ENCODE measurements at places on chromosomes 2 and 18.

GRCh38 chr2:108906403-108907077 lies 82.5 kb downstream of the EDAR start:
- DNase-seq: no peak

GRCh38 chr2:147294825-147295392 lies 549.9 kb upstream of the ACVR2A start:
- no peak for DNase-seq

- DNase-seq: no peak
These were observed 78.4 kb downstream of the ARHGEF4 start for GRCh38 chr2:130915149-130915548.

- DNase-seq: no peak
These were observed 824.0 kb downstream of the SLC4A3 start for GRCh38 chr2:220451438-220451837.

DNA sequence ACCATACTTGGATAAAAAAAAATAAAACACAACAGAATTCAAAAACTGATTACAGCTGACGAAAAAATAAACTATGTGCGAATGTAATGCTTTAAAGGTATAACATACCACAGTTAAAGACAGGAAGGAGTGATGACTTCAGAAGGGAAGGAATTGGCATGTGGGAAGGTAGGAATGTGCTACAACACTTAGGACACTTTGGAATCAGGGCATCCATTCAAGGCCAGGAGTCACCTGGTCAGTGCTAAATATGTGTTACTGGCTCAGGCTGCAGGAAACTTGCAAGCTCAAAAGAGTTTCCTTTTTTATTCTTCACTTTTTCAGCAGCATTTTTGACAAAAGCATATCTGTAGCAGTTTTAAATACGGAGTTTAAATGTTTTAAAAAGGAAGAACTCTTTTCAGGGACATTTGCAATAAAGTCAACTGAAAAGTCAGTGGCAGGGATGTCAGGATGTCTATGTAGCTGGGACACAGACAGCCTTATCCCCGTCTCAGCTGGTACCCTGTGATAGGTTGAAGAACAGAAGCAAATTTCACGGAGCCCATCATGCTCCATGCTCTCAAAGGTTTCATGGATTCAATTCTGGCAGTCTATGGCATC lies 138.0 kb upstream of the KLHL14 start:
- DNase-seq: no peak

DNA sequence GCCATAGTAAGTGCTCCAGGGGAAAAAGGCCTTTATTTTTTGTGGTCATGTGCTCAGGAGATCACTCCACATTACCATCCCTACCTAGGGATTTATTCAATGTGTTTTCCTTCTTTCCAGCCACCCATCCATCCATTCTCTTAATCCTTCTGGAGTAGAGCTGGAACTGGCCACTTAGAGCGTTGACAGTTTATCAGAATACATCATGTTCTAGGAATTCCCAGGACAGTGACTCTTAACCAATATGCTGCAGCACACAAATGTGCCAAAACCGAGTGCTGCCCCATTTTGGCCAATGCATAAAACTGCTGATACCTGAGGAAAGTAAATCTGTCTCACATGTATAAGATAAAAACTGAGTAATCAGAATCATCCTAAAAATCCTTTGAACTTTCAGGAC lies 63.7 kb downstream of the FARSB start:
- DNase-seq: no peak

DNA sequence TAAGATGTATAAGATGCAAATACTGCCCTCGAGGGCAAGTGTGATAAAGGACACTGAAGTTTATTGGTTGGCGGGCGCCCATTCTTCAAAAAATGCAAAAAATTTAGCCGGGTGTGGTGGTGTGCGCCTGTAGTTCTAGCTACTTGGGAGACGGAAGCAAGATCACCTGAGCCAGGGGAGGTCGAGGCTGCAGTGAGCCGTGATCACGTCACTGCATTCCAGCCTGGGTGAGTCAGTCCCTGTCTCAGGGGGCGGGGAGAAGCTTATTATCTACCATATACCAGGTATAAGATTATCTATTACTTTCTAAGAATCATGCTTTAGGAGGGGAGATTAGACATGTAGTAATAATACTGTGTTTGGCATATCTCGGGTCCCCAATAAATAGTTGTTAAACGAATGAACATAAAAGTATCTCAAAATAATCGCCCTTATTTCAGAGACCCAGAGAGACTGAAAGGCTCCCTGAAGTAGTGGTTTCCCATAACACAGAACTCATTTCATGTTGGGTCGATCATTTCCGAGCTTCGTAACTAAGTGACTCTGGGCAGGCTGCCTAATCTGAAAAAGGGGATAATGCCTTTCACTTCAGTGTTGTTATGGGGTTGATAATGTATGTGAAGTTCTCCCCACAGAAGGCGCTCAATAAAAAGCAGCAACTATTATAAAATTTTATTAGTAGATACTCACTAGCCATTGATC lies 1.2 kb upstream of the SELENOI start:
- DNase-seq: peak; percentile 2

GRCh38 chr2:205066081-205066480 lies 520.8 kb downstream of the PARD3B start:
- DNase-seq: no peak

DNA sequence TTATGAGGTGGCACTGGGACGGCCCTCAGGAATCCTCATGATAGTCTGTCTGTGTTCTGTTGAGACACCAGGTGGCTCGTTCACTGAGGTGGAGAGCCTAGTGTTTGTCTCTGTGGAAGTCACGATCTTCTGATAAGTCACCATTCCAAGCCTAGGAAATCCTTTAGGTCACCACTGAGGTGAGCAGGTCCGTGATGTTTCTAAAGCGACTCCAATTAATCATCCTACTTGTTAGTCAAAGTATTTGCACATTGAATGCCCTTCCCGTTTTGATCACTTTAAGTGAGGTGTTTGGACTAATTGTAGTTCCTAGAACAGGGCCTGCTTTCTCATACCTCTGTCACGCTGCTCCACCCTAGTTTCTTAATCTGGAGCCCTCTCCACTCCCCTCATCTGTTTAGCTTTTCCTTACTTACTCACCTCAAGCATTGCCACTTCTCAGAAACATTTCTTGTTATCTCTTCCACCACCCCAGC lies 28.0 kb upstream of the DSG3 start:
- DNase-seq: no peak

DNA sequence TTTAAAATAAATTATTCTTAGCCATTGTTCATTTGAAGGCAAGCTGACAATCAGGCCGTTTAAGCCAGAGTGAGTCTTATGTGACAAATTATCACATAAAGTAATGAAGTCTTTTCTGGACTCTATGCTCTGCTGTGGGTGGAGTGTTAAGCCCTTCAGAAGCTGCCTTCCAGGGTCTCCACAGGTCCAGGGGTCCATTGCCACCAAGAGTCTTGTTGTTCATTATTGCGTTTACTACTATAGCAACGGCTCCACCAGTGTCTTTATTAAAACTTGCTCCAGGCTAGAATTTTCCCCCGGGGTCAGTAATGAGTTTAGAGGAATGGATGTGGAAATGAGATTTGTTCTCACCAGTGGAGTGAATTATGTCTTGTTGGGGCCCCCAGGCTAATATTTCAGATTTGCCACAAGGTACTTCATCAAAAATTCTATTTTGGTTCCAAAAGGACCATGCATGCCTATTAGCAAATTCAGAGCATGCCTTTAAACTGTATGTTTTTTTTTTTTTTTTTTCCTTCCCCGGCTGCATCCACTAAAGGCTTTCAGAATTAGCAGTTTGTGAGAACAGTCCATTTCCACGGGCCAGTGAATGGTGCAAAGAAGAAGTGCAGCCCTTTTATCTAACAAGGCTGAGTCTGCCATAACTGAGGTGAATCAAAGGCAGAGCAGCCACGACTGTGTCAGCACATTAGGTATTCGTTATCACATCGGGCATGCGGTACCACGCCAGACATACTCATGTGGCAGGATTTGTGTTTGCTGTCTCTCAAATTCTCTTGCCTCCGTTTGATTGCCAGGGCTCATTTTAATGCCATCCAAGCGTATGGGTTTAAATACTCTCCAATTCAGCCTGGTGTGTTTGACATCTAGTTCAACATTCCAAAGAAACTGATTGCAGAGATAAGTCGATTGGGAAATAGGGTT lies 26.2 kb upstream of the LRRTM1 start:
- no peak for DNase-seq

DNA sequence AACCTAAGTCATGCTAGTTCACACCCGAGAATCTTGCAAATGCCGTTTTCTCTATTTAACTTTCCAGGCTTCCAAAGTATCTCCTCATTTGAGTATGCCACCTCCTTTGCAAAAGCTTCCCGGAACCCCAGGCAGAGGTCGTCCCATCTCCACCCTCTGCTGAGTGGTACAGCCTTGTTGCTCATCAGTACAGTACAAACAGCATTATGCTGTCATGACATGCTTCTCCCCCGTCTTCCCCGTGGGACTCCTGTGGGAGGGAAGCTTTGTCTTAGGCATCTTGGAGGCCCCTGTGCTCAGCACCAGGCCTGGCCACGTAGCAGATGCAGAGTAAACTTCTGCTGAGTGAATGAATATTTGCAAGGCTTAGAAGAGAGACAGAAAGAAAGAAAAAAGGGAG lies 102.7 kb downstream of the CDCA7 start:
- no peak for DNase-seq

DNA sequence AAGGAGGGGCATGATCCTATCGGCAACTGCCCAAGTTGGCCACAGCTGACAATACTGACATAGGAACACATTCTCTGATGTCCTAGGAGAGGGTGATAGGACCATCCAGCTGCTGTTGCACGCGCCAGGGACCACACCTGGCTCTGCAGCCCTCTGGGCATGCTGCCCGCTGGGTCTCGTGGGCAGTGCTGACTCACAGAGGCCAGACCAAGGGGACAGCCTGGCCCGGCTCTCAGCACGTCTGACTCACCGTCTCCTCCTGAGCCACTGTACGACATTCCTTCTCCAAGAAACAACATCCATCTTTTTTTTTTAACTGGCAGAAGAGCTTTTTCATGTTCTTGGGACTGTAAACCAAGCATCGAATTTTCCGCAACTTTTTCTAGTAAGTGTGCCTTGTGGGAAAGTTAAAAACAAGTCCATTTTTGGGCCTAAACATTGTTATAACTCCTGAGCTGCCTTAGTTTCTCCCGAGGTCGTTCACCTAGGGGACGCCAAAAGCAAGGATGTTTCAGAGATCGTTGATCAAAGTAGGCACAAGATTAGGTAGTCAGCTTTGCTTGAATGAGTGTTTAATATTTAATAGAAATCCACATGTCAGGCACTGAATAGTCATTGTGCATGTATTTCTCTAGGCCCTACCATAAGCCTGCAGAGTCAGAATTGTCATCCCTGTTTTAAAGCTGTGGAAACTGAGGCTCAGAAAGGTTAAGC lies 100.3 kb downstream of the TTC32 start:
- DNase-seq: no peak

GRCh38 chr18:36460324-36460850 lies 162.9 kb downstream of the FHOD3 start:
- DNase-seq: no peak

DNA sequence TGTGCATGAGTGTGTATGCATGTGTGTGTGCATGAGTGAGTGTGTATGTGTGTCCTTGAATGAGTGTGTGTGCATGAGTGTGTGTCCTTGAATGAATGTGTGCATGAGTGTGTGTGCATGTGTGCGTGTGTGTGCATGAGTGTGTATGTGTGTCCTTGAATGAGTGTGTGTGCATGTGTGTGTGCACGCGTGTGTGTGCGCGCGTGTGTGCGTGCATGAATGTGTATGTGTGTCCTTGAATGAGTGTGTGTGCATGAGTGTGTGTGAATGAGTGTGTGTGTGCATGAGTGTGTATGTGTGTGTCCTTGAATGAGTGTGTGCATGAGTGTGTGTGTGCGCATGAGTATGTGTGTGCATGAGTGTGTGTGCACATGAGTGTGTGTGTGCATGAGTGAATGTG lies 271.9 kb downstream of the RNF144A start:
- no peak for DNase-seq

DNA sequence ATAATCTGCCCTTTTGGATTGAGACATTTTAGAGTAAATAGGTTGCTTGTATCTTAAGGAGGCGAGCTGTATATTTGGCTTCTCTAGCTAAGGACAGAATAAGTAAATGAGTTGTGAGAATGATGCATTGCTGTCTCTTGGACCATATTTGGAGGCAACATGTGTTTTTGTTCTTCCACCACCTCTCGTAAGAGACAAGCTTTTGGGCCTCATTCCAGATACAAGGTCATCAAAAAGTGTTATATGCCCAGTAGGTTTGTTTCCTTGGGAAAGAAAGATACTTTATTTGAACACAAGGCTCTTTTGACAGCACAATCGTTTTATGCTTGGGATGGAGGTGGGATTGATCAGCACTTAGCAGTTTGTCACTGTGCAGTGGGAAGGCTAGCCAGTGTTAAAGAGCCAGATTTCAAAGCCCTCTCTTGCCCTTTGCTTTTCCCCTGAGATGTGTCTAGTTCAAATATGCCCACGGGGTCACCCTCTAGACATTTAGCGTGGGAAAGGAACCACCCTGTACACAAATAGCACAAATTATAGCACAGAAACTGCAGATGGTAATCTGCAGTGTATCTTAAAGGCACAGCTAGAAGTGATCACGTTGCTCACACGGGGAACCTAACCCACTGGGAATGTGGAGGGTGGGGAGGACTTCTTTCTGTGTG lies 131.3 kb downstream of the MAP4K4 start:
- no peak for DNase-seq

GRCh38 chr18:36695806-36696205 lies 133.0 kb downstream of the TPGS2 start:
- DNase-seq: no peak

- peak; percentile 71 for DNase-seq
These were observed 47.8 kb downstream of the CDCA7 start for GRCh38 chr2:173402405-173402974.

- no peak for DNase-seq
These were observed 2.5 kb upstream of the TTLL4 start for GRCh38 chr2:218708086-218708485.

GRCh38 chr18:59564561-59564960 lies 132.7 kb downstream of the CCBE1 start:
- DNase-seq: no peak

DNA sequence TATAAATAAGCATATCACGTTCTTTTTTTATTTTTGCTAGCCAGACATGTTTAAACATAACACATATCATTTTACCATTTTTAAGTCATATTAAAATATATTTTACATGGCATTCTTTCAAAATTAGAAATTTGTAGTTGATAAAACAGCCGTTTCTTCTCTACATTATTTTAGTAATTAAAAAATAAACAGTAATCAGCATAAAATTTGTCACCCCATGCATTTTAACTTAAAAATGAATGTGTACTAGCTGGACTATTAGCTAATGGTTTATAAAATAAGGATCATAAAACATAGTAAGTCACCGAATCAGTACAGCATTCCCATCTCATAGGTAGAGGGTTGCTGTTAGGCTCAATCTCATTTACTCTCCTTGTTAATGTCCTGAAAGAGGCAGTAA lies 433.8 kb downstream of the LRP1B start:
- no peak for DNase-seq

DNA sequence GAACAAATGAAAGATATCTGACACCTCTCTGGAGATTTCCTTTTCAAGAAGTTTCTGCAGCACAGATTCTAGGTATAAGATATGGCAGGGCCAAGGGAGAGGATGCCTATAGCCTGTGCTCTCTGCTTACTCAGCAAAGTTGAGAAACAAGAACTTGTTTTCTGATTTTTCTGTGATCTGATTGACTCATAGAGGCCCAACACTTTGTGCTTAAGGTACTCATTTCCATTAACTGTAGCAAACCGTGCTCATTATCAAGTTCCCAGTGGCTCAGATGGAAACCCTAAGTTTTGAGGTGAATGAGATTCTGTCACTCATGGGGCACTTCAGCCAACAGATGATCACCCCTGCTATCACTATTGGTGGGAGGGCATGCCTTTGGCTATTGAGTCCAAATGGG lies 124.3 kb downstream of the SP100 start:
- no peak for DNase-seq

GRCh38 chr2:81528852-81529480 lies 1224.4 kb upstream of the LRRTM1 start:
- no peak for DNase-seq

GRCh38 chr2:24472416-24472815 lies 18.6 kb upstream of the NCOA1 start:
- no peak for DNase-seq
